ENCODE measurements at places on chromosomes 6 and 20.

DNA sequence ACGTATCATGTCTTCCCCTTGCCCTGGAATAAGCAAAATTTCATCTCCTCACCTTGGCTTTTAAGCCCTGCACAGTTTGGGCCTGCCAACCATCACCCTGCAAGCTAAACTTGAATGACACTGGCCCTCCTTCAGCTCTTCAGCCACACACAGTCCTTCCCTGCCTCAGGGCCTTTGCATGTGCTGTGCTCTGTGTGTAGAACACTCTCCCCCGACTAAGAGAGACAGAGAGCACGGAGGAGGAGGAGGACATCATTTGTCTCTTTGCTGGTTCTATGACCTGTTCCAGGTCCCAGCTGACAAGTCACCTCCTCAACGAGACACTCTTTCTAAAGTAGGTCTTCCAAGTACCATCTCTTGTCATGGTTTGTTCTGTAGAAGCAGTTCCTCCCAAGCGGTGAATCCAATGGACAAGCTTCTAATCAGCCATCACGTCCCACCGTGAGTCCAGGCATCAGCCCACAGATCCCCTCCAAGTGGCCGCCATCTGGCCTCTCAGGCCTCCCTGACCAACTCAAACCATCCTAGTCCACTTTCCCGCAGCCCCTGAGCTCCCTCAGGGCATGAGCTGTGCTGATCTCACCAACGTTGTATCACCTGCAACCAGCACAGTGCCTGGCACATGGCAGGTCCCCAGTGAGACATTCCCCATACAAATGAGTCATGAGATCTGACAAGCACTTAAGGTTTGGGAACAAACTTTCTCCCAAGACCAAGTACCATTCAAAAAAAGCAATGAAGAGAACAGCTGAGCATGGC lies 30.5 kb downstream of the NFATC2 start:
- DNase-seq = no peak

DNA sequence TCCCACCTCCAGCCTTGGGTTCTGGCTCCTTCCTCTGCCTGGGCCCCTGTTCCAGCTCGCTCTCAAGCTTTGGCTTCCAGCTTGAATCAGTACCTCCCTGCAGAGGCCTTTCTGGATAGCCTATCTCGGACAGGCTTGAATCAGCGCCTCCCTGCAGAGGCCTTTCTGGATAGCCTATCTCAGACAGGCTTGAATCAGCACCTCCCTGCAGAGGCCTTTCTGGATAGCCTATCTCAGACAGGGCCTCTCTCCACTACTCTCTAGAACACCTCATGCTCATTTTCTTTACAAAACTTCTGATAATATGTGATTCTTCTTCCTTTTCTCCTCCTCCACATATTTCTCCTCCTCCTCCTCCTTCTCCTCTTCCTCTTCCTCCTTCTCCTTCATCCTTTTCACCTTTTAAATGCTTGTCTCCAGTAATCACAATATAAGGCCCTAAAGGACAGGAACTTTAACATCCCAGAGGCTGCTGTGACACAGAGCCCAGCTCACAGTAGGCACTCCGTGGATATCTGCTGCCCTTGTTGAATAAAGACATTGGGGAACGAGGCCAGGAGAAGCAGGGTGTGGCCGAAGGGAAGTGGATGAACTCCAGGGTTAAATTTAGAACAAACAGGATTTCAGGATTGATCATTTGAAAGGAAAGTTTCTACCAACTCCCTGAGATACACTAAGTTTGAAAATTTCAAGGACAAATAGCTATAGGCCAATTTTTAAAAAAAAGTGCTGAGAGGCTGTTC lies 9.3 kb upstream of the RPS6KA2 start:
- no peak for DNase-seq

- no peak for DNase-seq
These were observed 176.4 kb upstream of the RREB1 start for GRCh38 chr6:6931071-6932025.

- DNase-seq = peak; percentile 77
These were observed 60.8 kb downstream of the PRPH2 start for GRCh38 chr6:42661540-42662153.

DNA sequence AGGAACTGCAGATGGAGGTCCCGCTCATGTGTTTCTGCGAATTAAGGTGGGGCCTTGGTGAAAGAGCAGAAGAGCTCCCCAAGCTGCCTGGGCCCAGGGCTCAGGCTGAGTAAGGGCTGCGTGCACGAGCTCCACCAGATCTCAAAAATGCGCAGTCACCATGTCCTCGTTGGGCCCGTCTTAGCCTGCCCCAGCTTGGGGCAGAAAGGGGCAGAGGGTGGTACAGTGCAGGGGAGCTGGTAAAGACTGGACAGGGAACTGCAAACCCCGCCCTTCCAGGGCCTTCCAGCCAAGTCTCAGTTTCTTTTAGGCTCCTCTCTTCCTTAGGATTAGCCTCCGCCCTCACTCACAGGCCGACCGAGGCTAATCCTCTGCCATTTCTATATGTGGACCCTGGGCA lies 101.6 kb downstream of the FOXF2 start:
- DNase-seq = no peak

DNA sequence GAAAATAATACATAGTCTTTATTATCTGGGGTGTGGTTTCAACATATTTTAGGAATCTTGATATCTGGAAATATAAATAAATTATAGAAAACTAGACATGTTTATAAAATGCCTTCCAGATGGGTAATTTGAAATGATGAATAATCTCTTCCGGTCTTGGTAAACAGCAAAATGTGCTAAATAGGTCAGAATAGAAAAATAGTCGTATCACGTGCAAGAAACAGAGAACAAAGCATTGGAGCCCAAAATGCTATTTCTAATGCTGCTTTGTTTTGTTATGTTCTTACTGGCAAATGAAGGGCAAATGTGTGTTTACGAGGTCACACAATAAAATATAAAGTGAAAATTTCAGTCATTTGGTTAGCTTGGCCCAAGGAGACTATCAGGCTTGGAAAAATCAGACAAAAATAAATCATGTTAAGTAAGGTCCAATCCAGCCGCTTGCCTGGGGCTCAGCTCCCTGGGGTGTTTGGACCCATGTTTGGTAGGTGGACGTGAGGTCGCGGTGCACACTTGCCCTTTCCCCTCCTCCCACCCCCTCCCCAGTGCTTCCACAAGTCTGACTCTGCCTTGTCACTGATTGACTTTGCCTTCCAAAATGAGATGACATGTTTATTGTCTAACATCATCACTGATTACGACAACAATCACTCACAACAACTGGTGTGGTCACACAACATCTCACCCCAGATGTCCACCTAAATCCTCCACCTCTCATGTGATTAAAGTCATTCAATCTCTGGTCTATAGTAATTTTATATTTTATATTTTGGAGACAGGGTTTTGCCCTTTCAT lies 56.0 kb downstream of the RIN2 start:
- no peak for DNase-seq

GRCh38 chr6:52337633-52338290 lies 24.2 kb upstream of the PAQR8 start:
- DNase-seq = no peak

DNA sequence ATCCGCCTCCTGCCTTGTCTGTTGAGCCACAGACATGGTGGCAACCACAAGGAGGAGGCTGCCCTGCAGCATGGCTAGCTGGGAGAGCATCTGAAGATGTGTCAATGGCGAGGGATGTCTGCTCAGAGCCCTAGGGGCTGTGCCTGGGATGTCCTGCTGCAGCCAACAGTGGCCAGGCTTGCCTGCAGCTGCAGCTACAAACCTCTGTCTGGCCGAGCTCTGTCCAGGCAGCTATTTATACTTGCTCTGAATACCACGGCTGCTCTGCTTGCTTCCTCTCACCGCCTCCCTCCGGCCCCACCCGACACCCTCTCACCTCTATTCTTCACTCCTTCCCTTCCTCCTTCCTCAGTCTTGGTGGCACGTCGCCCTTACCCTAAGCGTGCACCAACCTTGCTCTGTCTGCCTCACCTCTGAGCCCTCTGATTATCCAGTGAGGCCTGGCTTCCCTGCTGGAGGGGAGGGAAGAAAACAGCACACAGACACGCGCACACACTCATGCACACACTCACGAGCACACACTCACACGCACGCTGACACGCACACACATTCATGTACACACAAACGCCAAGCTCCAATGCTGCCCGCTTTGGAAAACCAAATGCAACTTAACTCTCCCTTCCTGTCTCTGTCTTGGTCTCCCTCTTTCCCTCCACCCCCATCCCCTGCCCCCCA lies at the start of gene ANGPT4:
Gene ANGPT4, minus strand, starts transcription at position 210 of the 675 bp plus-strand sequence. Its CDS starts 120 bp downstream, at position 90.
- peak; percentile 7 for DNase-seq

DNA sequence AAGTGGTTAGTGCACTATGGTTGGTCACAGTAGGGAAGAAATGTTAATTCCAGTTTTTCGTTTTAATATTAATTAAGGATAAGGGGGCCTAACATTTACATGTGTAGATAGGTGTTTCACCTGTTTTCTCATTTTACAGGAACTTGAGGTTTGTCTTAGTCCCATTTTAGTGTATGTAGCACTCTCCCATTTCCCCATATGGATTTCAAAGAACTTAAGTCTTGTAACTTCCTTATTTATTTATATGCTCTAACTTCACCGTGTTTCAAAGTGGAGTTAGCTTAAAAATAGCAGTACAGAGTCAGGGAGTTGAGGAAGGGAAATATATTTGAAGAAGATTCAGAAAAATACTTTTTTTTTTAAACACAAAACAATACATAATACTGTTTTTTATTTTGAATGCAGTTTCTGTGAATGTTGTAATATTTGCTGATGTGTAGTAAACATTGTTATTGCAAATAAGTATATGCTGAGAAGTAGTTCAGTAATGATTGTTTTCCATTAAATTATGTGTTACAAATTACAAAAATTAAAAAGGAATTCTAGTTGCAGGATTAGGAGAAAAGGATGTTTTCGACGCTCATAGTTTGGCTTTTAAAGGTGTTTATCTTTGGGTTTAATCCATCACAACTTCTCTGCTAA lies 3.5 kb downstream of the SCAF8 start:
- DNase-seq = no peak

DNA sequence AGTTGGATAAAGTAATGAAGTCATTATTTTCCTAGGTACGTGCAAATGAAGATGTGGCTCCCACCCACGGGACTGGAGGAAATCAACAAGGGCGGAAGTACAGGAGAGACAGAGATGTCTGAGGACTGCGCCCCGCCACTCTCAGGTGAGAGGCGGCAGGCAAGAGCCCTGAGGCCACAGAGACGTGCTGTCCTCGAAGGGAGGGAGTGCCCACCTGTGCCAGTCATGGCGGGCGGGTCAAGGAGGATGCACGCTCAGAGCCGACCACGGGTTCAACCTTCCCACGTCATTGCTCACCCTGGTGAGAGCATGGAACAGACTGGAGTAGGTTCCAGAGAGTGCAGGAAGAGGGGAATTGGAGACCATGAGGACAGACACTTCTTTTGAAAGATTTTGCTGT lies 12.7 kb downstream of the CST8 start:
- no peak for DNase-seq

GRCh38 chr6:34246563-34247391 lies 2.0 kb downstream of the SMIM29 start:
- DNase-seq = peak; percentile 28
